ENCODE measurements at places on chromosomes 4 and X.

DNA sequence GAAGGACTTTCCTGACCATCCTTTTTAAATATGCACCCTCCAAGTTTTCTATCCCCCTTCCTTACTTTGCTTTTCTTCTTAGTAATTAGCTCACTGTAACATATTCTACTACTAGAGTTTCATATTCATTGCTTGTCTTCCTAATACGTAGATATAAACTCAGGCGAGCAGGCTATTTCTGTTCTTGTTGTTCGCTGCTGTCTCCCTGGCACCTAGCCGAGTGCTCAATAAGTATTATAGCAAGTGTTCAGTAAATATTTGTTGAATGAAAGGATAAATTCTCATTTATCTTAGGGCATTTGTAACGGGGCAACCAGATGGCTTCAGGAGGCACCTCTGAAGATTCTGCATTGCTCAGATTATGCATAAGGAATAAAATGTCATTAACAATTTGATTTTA, 6.8 kb upstream of the RHOH start:
- H3K27ac ChIP-seq, result no peak overlapping the region
- H3K27me3 ChIP-seq, result no peaks in the 10 kb centered on the region
- peaks cover 7% of the 10 kb centered on the region for H3K4me1 ChIP-seq
- no peaks in the 10 kb centered on the region for H3K36me3 ChIP-seq
- DNase-seq, result no peak
- H3K4me3 ChIP-seq, result no peak overlapping the region

DNA sequence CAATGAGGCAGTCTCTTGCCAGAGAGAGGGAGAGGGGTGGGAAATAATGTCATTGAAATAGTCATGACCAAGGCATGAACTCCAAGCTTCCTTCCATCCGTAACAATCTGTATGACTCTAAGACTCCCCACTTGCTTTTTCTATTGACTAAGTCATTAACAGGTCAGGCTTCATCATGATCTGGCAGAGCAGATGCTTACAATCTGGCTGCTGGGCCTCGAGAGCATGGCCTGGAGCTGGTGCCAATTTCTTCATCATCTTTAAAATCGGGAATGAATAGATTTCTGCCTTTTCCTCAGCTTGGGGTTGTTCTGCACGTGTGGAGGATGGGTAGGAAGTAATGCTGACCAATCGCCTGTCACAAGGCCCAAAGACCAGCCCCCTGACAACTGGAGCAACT, 280.6 kb upstream of the CLNK start:
- H3K4me1 ChIP-seq, result peaks cover 8% of the 10 kb centered on the region
- H3K27ac ChIP-seq, result no peak overlapping the region
- DNase-seq, result no peak
- H3K4me3 ChIP-seq, result no peak overlapping the region
- H3K27me3 ChIP-seq, result no peaks in the 10 kb centered on the region
- no peaks in the 10 kb centered on the region for H3K36me3 ChIP-seq

DNA sequence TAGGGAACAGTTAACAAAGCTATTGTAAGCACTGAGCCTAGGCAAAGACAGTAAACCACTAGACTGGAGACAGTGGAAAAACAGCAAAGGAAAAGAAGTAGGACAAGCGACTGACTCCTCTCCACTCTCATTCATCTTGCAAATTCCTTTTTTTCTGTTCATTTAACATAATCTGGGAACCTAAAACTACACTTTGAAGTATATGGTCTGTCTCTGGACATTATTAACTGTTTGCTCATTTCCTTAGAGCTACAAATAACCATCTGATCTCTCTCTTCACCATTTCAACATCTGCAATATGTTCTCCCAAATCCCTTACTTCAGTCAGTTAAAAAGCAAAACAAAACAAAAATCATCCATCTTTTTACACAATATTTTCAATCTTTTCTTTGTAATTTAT, 642 bp downstream of the HMGN5 start:
- H3K27ac ChIP-seq, result no peak overlapping the region
- H3K27me3 ChIP-seq, result no peaks in the 10 kb centered on the region
- no peaks in the 10 kb centered on the region for H3K36me3 ChIP-seq
- no peak for DNase-seq
- H3K4me1 ChIP-seq, result no peaks in the 10 kb centered on the region

DNA sequence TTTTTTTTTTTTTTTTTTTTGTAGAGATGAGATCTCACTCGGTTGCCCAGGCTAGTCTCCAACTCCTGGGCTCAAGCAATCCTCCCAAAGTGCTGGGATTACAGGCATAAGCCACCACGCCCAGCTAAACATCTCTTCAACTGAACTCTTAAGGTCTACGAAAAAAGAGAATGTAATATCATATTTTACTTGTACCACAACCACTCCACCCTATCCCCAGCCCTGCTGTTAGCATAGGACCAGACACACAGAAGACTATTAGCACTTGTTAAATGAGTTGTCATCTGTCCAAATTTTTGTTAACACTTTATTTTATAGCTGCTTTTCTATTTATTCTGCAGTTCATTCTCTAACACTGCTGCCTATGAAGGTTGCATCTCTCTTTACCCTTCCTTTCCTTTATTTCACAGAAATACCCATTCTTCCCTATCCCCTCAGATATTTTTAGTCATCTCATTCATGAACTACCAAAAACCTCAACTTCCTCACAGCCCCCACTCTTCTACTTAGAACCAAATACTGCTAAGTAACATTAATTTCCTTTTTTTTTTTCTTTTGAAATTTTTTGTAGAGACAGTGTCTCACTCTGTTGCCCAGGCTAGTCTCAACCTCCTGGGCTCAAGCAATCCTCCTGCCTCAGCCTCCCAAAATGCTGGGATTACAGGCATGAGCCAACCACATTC, 10.1 kb downstream of the SNX12 start:
- H3K36me3 ChIP-seq, result no peaks in the 10 kb centered on the region
- no peak overlapping the region for H3K27ac ChIP-seq
- H3K4me3 ChIP-seq, result no peak overlapping the region
- no peak for DNase-seq

DNA sequence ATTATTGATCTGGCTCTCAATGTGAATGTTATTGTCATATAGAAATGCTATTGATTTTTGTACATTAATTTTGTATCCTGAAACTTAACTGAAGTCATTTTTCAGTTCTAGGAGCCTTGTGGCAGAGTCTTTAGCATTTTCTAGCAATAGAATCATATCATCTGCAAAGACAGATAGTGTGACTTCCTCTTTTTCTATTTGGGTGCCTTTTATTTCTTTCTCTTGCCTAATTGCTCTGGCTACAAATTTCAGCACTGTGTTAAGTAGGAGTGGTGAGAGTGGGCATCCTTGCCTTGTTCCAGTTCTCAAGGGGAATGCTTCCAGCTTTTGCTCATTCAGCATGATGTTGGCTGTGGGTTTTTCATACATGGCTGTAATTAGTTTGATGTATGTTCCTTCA, 102.7 kb downstream of the SH3BGRL start:
- H3K27me3 ChIP-seq, result no peaks in the 10 kb centered on the region
- no peak overlapping the region for H3K4me3 ChIP-seq
- no peak for DNase-seq
- no peaks in the 10 kb centered on the region for H3K4me1 ChIP-seq
- H3K36me3 ChIP-seq, result no peaks in the 10 kb centered on the region

GRCh38 chr4:68490826-68491457, 43.7 kb downstream of the TMPRSS11E start:
- no peak overlapping the region for H3K27ac ChIP-seq
- H3K27me3 ChIP-seq, result no peaks in the 10 kb centered on the region
- peaks cover 2% of the 10 kb centered on the region for H3K36me3 ChIP-seq
- no peaks in the 10 kb centered on the region for H3K4me1 ChIP-seq
- DNase-seq, result no peak

DNA sequence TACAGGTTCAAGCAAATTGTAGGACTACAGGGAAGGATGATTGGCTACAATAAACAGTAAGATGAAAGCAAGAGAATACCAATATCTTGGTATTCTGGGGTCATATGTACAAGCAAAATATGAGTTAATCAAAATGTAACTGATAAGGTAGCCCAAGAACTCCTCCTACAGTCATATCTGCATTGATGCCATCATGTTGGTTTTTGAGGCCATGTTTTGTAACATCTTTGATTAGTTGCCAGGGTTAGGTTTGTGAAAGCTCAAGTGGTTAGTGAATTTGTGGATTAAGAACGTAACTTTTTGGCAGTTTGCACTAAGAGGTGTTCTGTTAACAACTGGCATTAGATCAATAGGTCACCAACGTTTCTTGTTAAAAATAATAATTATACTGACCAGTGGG, 59.6 kb downstream of the USP9X start:
- no peak overlapping the region for H3K27ac ChIP-seq
- peaks cover 5% of the 10 kb centered on the region for H3K36me3 ChIP-seq
- no peaks in the 10 kb centered on the region for H3K27me3 ChIP-seq
- no peaks in the 10 kb centered on the region for H3K4me1 ChIP-seq

GRCh38 chr4:176729489-176729888, 63.2 kb downstream of the VEGFC start:
- no peak for DNase-seq
- H3K4me1 ChIP-seq, result no peaks in the 10 kb centered on the region
- no peaks in the 10 kb centered on the region for H3K36me3 ChIP-seq
- H3K4me3 ChIP-seq, result no peak overlapping the region
- H3K27me3 ChIP-seq, result no peaks in the 10 kb centered on the region

- H3K4me1 ChIP-seq, result no peaks in the 10 kb centered on the region
- H3K36me3 ChIP-seq, result no peaks in the 10 kb centered on the region
- DNase-seq, result no peak
- H3K4me3 ChIP-seq, result no peak overlapping the region
- no peaks in the 10 kb centered on the region for H3K27me3 ChIP-seq
- no peak overlapping the region for H3K27ac ChIP-seq
Observed at GRCh38 chr4:8786166-8786565, 85.5 kb downstream of the HMX1 start.

- H3K4me1 ChIP-seq, result no peaks in the 10 kb centered on the region
- H3K27ac ChIP-seq, result no peak overlapping the region
- H3K4me3 ChIP-seq, result no peak overlapping the region
- no peaks in the 10 kb centered on the region for H3K36me3 ChIP-seq
- no peak for DNase-seq
Observed at GRCh38 chr4:173883821-173884220, 353.8 kb upstream of the HAND2 start.

Data from iPS DF 6.9 (cell line).